ENCODE measurements at places on chromosomes 4 and X.

GRCh38 chr4:84691170-84691691 is 108.3 kb downstream of the CDS1 start:
- DNase-seq: no peak

DNA sequence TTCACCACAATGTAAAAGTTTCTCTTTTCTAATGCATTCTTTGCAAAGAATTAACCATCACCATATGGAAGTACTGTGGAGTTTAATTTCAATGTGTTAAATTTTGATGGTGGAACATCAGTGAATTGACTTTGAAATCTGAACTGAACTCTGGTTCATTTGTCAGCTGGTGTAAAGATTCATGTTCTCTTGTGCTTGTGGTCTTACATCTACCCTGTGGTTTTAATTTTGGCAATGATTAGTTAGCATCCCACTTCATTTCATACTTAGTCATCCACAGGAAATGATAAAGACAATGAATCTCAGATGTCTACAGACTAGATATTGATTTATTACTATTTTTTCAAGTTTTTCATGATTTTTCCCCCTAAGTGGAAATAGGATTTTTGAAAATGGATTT is 77.8 kb downstream of the GRID2 start:
- DNase-seq: no peak

DNA sequence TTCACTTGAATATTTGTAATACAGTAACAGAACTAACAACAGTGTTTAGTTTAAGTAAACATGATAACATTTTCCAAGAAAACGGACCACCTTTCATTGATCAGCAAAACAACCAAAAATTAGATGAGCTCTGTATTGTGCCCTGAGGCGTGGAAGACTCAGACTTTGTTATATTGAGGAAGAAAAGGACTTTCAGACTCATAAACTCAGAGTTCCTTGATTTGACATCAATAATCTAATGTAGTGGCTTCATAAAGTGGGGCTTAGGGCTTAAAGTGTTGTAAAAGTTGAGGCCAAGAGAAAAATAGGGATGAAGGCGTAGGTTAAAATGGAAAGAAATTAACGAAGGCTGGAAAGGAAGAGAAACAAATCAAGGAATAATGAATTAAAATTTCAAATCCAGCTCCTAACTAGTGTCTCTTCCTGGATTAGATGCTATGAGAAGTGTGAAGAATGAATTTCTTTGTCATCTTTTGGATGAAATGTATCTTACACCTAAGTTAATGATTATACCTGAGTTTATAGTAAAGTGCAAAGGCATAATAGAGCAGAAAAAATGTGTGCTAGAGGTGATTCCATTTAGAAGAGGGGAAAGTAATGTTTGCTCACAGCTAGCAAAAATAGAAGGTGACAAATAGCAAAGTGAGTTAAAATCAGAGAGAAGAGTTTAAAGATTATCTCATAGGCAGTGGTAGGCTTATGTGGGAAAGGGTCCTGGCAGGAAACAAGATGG is 19.8 kb upstream of the GLRA2 start:
- no peak for DNase-seq

GRCh38 chrX:40578039-40578695 is 2.6 kb upstream of the ATP6AP2 start:
- no peak for DNase-seq

DNA sequence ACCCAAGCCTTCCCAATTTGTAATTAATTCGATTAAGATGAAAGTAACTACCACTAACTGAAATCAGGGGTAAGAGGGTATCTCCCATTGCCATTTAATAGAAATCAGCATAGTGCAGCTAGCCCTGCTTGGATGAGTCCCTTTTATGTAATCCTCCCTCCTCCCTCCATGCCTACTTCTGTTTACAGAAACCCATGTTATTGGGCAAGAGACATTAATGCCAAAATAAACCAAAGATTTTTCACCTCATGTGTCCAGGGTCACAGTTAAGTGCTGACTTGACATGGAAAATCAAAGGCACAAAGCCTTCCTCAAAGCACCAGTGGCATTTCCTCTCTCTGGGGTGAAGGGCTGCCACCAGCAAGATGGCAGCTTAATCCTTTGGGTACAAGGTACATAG is 50.8 kb downstream of the ZC4H2 start:
- DNase-seq: no peak

DNA sequence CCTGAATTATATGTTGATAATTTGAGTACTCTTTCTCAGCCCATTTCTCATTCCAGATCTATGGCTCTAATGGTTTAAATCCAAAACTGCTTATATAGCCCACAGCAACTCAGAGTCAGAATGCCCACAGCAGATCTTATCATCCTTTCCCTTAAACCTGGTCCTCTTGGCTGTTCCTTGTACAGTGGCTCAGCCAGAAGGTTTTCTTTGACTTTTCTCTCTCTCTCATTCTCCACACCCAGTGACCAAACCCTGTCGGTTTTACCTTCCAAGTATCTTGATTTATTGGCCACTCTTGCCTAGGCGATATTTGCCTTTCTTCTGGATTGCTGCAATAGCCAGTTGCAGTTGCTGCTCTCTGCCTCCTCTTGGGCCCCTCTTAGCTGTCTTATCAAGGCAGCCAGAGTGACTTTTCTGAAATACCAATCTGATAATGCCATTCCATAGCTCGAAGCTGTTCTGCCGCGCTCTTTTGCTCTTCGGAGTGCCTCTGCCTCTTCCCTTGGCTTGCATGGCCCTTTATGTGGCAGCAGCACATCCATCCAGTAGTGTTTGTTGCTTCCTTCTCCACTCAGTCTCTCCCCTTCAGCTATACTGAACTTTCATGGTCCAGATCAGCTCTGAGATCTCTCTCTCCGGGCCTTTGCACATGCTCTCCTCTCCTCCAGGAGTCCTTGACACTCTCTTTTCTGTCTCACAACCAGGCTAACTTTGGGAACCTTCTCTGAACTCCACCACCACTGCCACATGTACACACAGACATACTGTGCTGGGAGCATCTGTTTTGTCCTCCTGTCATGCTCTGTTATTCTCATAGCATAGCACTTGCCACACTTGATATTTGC is 11.8 kb downstream of the GAB1 start:
- no peak for DNase-seq

GRCh38 chr4:185567381-185568376 is 32.4 kb upstream of the PDLIM3 start:
- DNase-seq: no peak

- no peak for DNase-seq
Measured at GRCh38 chr4:2357821-2358745, 60.4 kb downstream of the ZFYVE28 start.

GRCh38 chrX:39955625-39956024 is 142.1 kb downstream of the BCOR start:
- DNase-seq: no peak

GRCh38 chr4:178665916-178666315 is 1223.7 kb upstream of the AGA start:
- no peak for DNase-seq

GRCh38 chr4:151567056-151567455 is 158.1 kb downstream of the FHIP1A start:
- DNase-seq: no peak

GRCh38 chrX:139211568-139212182 is 318.9 kb upstream of the F9 start:
- no peak for DNase-seq

DNA sequence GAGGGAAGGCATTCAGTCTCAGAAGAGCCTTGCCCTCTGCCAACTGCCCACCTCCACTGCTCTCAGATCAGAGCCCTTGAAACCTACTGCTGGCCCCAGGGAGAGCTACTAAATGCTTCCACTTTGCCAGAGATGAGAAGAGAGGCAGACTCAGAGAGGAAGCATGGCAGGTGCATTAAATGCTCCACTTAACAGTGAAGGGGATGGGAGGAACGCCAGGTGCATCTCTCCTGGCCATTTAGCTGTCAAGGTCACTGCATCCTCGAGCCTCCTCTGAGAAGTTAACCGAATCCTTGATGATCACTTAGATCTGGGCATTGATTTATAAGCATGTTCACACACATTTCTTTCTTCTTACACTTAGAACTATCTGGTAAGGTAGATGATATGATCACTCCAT is 15.0 kb downstream of the TRPC5 start:
- no peak for DNase-seq

DNA sequence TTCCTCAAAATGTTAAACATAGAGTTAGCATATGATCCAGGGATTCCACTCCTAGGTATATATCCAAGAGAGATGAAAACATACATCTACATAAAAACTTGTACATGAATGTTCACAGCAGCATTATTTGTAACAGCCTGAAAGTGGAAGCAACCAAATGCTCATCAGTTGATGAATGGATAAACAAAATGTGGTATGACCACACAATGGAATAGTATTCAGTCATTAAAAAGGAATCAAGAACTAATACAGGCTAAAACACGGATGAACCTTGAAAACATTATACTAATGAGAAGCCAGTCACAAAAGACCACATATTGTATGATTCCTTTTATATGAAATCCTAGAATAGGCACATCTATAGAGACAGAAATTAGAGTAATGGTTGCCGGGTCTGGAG is 42.7 kb upstream of the IQSEC2 start:
- no peak for DNase-seq

- no peak for DNase-seq
Measured at GRCh38 chr4:34790131-34790530, 1454.2 kb downstream of the ARAP2 start.

DNA sequence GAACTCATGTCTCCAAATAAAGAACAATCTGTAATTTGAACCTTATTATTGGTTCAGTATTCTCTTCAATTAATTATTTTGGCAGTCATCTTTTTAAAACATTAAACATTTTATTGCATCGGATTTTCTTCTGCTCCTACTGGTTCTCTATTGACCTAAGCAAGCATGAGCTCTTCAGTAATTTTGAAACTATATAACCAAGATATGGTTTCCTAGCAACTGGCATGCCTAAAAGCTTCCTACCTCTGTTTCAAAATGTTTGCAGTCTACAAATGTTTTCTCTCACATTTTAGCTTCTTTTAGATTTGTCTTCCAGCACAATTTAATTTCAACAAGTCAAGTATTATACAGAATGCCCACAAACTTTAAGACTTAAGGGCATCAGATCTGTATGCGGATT is 371.3 kb downstream of the GPM6A start:
- DNase-seq: no peak

- DNase-seq: no peak
Measured at GRCh38 chr4:1543976-1544375, 137.7 kb upstream of the NKX1-1 start.

GRCh38 chr4:128322311-128322710 is 34.7 kb upstream of the PGRMC2 start:
- DNase-seq: no peak

DNA sequence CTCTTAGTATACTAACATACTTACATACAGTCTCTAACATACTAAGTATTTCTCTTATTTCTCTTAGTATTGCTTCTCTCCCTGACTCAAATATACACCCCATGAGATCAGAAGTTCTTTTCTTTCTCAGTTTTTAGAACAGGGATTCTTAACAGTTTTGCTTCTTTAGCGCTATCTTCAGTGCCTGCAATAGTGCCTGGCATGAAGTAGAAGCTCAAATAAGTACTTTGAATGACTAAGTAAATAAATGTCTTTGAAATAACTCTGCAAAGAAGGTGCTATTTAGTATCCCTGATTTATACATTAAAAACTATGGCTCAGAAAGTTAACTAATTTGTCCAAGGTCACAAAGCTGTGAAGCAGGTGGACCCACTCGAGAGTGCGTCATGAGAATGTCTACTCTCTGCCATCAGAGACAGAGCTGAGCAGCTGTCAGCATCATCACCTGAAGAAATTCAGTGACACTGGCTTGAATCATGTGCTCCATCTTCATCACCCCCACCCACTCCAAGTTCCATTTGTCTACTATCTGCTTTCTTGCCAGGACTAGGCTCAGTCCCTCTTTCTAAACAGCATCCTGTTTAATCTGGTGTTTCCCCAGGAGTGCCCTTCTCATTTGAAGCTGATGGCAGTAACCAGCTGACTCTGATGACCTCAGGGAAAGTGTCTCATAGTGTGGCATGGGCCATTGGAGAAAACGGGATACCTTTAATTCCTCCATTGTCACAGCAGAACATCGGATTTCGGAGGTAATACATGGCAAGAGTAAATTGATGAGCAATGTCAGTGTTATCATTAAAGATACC is 83.1 kb downstream of the CC2D2A start:
- DNase-seq: no peak

DNA sequence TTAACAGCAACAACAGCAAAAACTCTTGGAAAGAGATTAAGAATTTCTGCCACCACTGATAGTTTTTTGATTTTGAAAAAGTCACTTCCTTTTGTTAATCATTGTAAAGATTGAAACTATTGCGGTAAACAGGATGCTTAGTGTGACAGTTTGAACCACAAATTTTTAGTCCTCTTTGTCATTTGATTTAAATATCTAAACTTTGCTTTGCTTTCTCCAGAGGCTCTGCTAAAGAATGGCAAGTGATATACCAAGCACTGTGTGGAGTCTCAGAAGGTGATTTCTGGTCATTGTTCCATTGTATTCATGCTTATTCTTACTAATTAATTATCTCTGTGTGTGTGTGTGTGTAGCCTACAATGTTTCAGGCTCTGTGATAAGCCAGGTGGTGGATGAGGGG is 155.6 kb downstream of the BMPR1B start:
- no peak for DNase-seq

All from stimulated activated CD8-positive, alpha-beta memory T cell treated with anti-CD3 and anti-CD28 coated beads, Interleukin-2, amount 100 ng/mL, for 1 hour (primary cell).